ENCODE measurements at places on chromosomes 7 and 10.

DNA sequence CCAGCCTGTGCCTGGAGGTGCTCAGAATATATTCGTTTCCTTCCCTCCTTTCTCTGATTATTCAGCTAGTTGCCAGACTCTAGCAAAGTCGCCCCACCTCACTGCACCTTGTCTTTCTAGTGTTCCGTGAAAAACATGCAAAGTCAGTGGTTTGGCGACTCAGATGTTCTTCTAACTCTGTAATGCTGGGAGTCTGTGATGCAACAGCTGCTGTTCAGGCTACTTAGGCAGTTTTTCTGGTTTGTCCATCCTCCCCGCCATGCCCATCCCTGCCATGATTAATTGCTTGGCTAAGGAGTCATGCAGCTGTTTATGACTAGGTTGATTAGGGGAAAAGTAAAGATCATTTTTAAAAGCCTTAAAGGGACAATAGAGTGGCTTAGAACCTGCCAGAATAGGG, 99.4 kb downstream of the MTPN start:
- H3K4me3 ChIP-seq: no peak overlapping the region
- H3K27me3 ChIP-seq: peaks cover 5% of the 10 kb centered on the region
- DNase-seq: no peak
- H3K4me1 ChIP-seq: no peaks in the 10 kb centered on the region

GRCh38 chr7:149881328-149882247, 7.8 kb downstream of the ATP6V0E2 start:
- no peak for DNase-seq
- peaks cover 8% of the 10 kb centered on the region for H3K36me3 ChIP-seq
- no peaks in the 10 kb centered on the region for H3K27me3 ChIP-seq
- peaks cover 9% of the 10 kb centered on the region for H3K4me1 ChIP-seq
- H3K4me3 ChIP-seq: no peak overlapping the region

- H3K4me3 ChIP-seq: no peak overlapping the region
- no peaks in the 10 kb centered on the region for H3K36me3 ChIP-seq
These were observed 21.2 kb downstream of the LSMEM1 start for GRCh38 chr7:112501801-112502503.

GRCh38 chr10:49237985-49238384, 49.8 kb upstream of the TMEM273 start:
- H3K27me3 ChIP-seq: peaks cover 23% of the 10 kb centered on the region
- DNase-seq: no peak
- H3K27ac ChIP-seq: no peak overlapping the region

GRCh38 chr10:58438340-58438871, 53.2 kb downstream of the TFAM start:
- no peaks in the 10 kb centered on the region for H3K27me3 ChIP-seq
- no peak overlapping the region for H3K4me3 ChIP-seq
- H3K4me1 ChIP-seq: peaks cover 10% of the 10 kb centered on the region
- H3K27ac ChIP-seq: no peak overlapping the region

GRCh38 chr10:34864149-34865067, 49.3 kb upstream of the PARD3 start:
- no peaks in the 10 kb centered on the region for H3K4me1 ChIP-seq
- H3K27ac ChIP-seq: no peak overlapping the region
- no peak for DNase-seq
- no peaks in the 10 kb centered on the region for H3K27me3 ChIP-seq

DNA sequence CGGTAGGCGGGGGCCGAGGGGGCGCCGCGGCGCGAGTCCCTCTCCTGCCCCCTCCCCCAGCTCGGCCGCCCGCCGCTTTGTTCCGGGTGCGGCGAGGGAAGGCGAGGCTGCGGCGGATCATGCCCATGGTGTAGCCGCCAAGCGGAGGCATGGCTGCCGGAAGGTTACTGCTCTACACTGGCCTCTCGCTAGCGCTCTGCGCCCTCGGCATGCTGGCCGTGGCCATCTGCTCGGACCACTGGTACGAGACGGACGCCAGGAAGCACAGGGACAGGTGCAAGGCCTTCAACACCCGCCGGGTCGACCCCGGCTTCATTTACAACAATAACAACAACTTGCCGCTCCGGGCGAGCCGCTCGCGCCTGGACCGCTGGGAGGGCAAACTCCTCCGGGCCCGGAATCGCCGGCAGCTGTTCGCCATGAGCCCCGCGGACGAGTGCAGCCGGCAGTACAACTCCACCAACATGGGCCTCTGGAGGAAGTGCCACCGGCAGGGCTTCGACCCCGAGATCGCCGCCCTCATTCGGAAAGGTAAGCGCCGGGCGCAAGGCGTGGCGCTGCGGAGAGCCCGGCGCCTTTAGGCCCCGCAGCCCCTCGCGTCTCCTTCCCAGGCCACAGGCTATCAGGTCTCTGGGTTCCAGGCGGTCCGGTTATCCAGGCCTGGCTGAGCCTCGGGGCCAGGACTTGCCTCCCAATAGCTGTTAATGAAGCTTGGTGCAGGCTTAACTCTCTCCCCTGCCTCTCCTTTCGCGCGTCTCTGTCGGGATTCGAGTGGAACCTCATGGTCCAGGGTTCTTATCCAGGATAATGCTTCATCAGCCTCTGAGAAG, 513 bp downstream of the TMEM178B start:
- H3K36me3 ChIP-seq: no peaks in the 10 kb centered on the region
- no peak for DNase-seq
- H3K4me3 ChIP-seq: peak overlapping the region; percentile 60
- H3K27me3 ChIP-seq: peaks cover 36% of the 10 kb centered on the region

- H3K4me1 ChIP-seq: no peaks in the 10 kb centered on the region
- H3K27ac ChIP-seq: no peak overlapping the region
- no peaks in the 10 kb centered on the region for H3K27me3 ChIP-seq
- H3K36me3 ChIP-seq: no peaks in the 10 kb centered on the region
- H3K4me3 ChIP-seq: no peak overlapping the region
- no peak for DNase-seq
These were observed 272.8 kb upstream of the IMMP2L start for GRCh38 chr7:111835066-111835465.

DNA sequence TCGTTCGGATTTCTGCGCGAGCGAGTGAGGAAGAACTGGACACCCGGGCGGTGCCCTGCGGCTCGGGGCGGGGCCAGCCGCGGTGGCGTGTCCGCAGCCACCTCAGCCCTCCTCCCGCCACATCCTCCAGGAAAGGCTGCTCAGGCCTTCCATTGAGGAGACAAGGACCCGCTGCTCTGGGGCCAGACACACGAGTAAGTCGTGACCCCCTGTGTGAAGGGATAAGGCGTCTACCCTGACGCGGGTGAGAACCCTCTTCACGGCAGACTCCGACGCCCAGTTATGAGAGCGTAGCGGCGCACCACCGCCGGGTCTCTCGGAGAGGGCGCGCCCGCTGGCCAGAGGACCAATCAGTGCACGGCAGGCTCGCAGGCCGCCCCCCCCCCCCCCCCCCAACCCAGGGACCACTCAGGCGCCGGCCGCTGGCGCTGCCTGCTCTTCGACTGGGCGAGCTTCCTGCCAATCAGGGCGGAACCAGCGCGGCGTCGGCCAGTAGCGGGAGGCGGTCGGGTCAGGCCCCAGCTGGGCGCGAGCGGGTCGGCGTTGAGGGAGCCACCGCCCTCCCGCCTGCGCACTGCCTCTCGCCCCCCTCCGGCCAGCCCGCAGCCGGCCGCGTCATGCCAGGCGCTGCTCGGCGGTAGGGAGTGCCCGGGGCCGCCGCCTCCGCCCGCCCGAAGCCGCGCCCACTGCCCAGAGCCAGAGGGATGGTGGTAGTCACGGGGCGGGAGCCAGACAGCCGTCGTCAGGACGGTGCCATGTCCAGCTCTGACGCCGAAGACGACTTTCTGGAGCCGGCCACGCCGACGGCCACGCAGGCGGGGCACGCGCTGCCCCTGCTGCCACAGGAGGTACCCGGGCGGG, at the start of gene KCTD7:
Gene KCTD7 (plus strand): TSS at position 521 of the 861 bp plus-strand sequence. CDS start 184 bp downstream, at position 705.
- peak within 1 kb of the TSS; percentile 89 for H3K4me3 ChIP-seq
- peak; percentile 97 for DNase-seq
- H3K27ac ChIP-seq: peak within 1 kb of the TSS; percentile 90
- no peaks in the 10 kb centered on the region for H3K27me3 ChIP-seq
- H3K36me3 ChIP-seq: peaks cover 31% of the 10 kb centered on the region

GRCh38 chr10:103441611-103442010, 10.6 kb downstream of the CALHM2 start:
- H3K27ac ChIP-seq: no peak overlapping the region
- peaks cover 11% of the 10 kb centered on the region for H3K4me1 ChIP-seq
- peaks cover 68% of the 10 kb centered on the region for H3K36me3 ChIP-seq

DNA sequence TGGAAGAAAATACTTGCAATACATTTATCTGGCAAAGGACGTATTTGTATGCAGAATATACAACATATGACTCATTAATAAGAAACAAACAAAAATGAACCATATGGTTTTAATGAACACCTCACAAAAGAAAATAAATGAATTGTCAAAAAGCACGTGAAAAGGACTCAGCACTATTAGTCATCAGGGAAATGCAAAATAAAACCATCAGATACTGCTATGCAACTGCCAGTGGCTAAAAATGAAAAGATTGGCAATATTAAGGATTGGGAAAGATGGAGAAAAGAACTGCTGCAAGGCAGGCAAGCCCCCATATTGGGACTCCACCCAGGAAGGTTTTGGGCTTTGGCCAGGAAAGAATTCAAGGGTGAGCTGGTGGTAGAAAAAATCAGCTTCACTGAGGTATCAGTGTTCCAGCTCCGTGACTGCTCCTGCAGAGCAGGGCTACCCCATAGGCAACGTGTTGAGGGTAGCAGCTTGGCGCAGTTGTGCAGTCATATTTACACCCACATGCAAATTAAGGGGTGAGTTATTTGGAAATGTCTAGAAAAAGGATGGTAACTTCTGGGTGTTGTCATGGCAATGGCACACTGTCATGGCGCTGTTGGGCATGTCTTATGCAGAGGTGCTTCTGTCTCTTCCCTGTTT, 72.7 kb downstream of the CUBN start:
- no peak for DNase-seq
- H3K4me1 ChIP-seq: no peaks in the 10 kb centered on the region
- peaks cover 26% of the 10 kb centered on the region for H3K27me3 ChIP-seq
- H3K4me3 ChIP-seq: no peak overlapping the region

GRCh38 chr7:114303301-114303700, 111.3 kb upstream of the FOXP2 start:
- DNase-seq: no peak
- no peaks in the 10 kb centered on the region for H3K4me1 ChIP-seq
- H3K27ac ChIP-seq: no peak overlapping the region
- H3K4me3 ChIP-seq: no peak overlapping the region
- no peaks in the 10 kb centered on the region for H3K27me3 ChIP-seq

DNA sequence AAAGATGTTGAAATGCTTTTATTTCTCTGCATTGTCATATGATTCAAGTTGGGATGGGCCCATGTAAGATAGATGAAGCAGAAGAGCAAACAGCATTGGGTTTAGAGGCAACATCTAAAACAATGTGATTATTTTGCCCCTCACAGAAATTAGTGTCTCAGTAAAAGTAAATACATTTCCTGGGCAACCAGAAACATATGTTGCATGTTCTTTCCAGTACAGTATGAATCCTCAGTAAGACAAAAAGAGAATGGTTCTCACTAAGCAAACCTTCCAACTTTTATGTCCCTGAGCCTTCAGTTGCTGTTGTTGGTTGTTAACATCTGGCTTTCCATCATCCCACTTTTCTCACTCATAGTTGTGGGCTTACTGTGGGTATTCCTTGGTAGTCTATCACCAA, 222.5 kb upstream of the PRPS1L1 start:
- H3K4me3 ChIP-seq: no peak overlapping the region
- H3K27ac ChIP-seq: no peak overlapping the region
- DNase-seq: no peak
- H3K27me3 ChIP-seq: no peaks in the 10 kb centered on the region
- no peaks in the 10 kb centered on the region for H3K36me3 ChIP-seq
- no peaks in the 10 kb centered on the region for H3K4me1 ChIP-seq

DNA sequence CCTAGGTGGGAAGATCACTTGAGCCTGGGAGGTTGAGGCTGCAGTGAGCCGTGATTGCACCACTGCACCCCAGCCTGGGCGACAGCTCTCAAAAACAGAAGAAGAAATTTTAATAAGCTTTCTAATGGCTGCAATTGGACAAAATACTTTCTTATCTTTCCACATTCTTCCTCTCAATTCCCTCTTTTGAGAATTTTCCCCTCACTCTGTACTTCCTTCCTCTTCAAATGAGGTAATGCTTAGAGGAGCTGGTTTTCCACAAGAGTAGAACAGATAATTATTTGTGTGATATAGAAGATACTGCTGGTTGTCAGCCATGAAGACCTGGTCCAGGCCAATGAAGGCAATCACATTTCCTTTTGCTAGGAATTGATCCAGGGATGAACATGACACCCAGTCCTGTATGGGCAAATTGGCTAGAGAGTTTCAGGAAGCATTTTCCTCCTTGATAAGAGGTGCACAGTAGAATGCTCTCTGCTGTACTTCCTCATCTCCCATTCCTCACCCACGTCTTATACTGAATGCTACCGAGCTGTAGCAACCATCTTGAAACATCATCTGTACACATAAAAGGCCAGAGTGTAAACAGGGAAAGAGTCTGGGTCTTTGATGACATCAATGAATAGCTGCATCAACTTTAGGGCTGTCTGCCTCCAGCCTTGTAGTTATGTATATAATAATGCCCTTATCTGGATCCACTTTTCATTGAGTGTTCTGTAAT, 103.9 kb downstream of the CDK6 start:
- no peaks in the 10 kb centered on the region for H3K27me3 ChIP-seq
- peak overlapping the region; percentile 73 for H3K27ac ChIP-seq
- peaks cover 62% of the 10 kb centered on the region for H3K4me1 ChIP-seq
- H3K36me3 ChIP-seq: peaks cover 51% of the 10 kb centered on the region

DNA sequence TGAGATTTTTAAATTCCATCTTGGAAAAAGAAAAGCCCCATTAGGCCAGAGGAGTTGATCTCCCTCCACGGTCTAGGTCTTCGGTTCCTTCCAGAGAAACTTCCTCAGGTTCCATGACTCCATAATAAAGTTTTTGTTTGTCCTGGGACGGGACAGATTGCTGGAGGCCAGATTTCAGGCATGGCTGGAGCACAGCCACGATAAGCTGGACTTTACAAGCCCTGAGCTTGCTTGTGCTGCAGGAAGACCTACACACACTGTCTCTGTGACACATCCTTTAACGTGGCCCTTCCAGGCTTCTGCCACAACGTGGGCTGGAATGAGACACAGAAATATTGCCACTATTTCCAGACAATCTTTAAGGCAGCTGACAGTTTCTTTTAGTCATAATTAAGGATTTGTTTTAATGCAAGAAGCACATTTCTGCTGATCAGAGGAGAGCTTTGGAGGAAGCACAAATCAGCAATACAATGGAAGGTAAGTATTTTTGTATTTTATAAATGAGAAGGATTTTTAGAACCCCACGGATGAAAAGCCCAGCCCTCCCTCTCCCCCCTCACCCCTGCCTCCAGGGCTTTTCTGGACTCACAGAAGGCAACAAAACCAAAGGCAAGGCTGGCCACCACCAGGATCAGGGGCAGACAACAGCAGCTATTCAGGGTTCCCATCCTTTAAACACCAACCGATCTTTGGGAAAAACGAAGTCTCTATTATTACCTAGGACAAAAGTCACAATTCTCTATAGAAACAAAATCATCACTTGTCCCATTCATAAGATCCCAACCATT, 6.5 kb downstream of the CTBP2 start:
- H3K27ac ChIP-seq: no peak overlapping the region
- H3K36me3 ChIP-seq: no peaks in the 10 kb centered on the region
- no peak for DNase-seq
- H3K4me3 ChIP-seq: no peak overlapping the region
- H3K4me1 ChIP-seq: peaks cover 5% of the 10 kb centered on the region
